Fibroblast of lung (primary cell): ENCODE measurements at places on chromosomes 7 and 10. TPM values are rescaled to one million over a fixed set of nuclear protein-coding genes. Genes with fewer than 3 reads are reported as not detected.

SYNPO2L gene
- total RNA-seq = under 0.01 TPM in 1 of 2 replicates, not detected in the other

KLF14 gene
- under 0.01 TPM in 2 replicates for total RNA-seq

NPY4R2 gene
- not detected in 2 replicates for total RNA-seq

CABCOCO1 gene
- 0.26 and 0.83 TPM in 2 replicates for total RNA-seq

EVX1 gene
- not detected in 2 replicates for total RNA-seq

MEOX2 gene
- total RNA-seq = 0.50 and 1.5 TPM in 2 replicates
